ENCODE measurements at places on chromosomes 5 and 9. TPM values are rescaled to one million over a fixed set of nuclear protein-coding genes. Genes with fewer than 3 reads are reported as not detected.
A peak's percentile ranks its signal among the peaks of the same experiment; 100 is the strongest.

DNA sequence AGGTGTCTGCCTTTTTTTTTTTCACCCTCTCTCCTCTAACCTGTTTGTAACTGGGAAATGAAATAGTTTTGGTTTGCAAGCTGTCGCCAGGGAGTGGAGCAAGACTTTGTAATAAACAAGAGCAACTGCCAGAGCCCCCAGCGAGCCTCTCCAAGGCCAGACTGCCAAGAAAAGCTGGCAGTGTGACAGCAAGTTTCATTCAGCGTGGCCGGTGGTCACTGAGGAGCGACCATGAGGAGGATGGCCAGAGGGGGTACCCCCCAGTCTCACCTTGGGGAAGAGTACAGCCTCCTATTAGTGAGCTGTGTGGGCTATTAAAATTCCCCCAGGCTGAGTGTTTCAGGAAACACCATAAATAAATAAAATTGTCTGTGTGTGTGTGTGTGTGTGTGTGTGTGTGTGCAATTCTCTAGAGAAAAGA, 49.9 kb downstream of the ZFAND5 start:
- H3K27me3 ChIP-seq, result no peaks in the 10 kb centered on the region
- no peak overlapping the region for H3K4me3 ChIP-seq
- H3K27ac ChIP-seq, result peak overlapping the region; percentile 51
- peak; percentile 68 for DNase-seq
- peaks cover 17% of the 10 kb centered on the region for H3K4me1 ChIP-seq
- no peaks in the 10 kb centered on the region for H3K36me3 ChIP-seq

SLC6A7 gene
- not detected for total RNA-seq

DNA sequence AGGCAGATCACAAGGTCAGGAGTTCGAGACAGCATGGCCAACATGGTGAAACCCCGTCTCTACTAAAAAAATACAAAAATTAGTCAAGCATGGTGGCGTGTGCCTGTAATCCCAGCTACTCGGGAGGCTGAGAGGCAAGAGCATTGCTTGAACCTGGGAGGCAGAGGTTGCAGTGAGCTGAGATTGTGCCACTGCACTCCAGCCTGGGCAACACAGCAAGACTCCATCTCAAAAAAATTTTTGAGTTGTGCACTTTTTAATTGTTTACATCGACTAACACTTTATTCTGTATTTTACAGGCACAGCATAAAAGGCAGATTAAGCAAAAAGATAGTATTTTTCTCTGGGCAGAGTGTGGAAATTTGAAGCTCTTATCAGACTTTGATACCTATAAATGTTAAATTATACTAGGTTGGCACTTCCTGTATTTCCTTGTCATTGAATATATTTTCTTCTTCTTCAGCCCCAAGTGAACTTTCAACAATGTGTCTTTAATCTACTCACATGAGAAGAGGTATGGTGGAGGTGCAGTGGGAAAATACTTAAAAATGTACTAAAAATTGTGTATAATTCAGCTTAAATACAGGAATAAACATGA, 180.6 kb upstream of the ELL2 start:
- H3K4me1 ChIP-seq, result no peaks in the 10 kb centered on the region
- no peak overlapping the region for H3K27ac ChIP-seq
- H3K4me3 ChIP-seq, result no peak overlapping the region
- DNase-seq, result no peak
- no peaks in the 10 kb centered on the region for H3K36me3 ChIP-seq

ZBTB43 gene
- 40.3 TPM for total RNA-seq

- DNase-seq, result no peak
- H3K4me1 ChIP-seq, result peaks cover 2% of the 10 kb centered on the region
- H3K27ac ChIP-seq, result no peak overlapping the region
- no peaks in the 10 kb centered on the region for H3K27me3 ChIP-seq
- H3K36me3 ChIP-seq, result no peaks in the 10 kb centered on the region
Measured at GRCh38 chr9:106885451-106885850, 22.5 kb downstream of the ZNF462 start.

- no peaks in the 10 kb centered on the region for H3K27me3 ChIP-seq
- H3K36me3 ChIP-seq, result no peaks in the 10 kb centered on the region
- no peak overlapping the region for H3K27ac ChIP-seq
- H3K4me3 ChIP-seq, result no peak overlapping the region
Measured at GRCh38 chr5:137218471-137218870, 280.7 kb downstream of the SPOCK1 start.

- DNase-seq, result no peak
- no peaks in the 10 kb centered on the region for H3K36me3 ChIP-seq
- peaks cover 7% of the 10 kb centered on the region for H3K4me1 ChIP-seq
- no peak overlapping the region for H3K27ac ChIP-seq
- H3K4me3 ChIP-seq, result no peak overlapping the region
Measured at GRCh38 chr9:123164285-123164684, 104.1 kb downstream of the STRBP start.

- H3K36me3 ChIP-seq, result no peaks in the 10 kb centered on the region
- no peaks in the 10 kb centered on the region for H3K4me1 ChIP-seq
- H3K27ac ChIP-seq, result no peak overlapping the region
- no peak for DNase-seq
Measured at GRCh38 chr5:10602031-10602806, 38.3 kb downstream of the ANKRD33B start.

PCDHB13 gene
- total RNA-seq, result 8.6 TPM

- H3K27me3 ChIP-seq, result no peaks in the 10 kb centered on the region
- H3K4me3 ChIP-seq, result no peak overlapping the region
- DNase-seq, result no peak
- H3K4me1 ChIP-seq, result no peaks in the 10 kb centered on the region
- H3K27ac ChIP-seq, result no peak overlapping the region
Measured at GRCh38 chr5:110053824-110054223, 364.1 kb downstream of the MAN2A1 start.

DNA sequence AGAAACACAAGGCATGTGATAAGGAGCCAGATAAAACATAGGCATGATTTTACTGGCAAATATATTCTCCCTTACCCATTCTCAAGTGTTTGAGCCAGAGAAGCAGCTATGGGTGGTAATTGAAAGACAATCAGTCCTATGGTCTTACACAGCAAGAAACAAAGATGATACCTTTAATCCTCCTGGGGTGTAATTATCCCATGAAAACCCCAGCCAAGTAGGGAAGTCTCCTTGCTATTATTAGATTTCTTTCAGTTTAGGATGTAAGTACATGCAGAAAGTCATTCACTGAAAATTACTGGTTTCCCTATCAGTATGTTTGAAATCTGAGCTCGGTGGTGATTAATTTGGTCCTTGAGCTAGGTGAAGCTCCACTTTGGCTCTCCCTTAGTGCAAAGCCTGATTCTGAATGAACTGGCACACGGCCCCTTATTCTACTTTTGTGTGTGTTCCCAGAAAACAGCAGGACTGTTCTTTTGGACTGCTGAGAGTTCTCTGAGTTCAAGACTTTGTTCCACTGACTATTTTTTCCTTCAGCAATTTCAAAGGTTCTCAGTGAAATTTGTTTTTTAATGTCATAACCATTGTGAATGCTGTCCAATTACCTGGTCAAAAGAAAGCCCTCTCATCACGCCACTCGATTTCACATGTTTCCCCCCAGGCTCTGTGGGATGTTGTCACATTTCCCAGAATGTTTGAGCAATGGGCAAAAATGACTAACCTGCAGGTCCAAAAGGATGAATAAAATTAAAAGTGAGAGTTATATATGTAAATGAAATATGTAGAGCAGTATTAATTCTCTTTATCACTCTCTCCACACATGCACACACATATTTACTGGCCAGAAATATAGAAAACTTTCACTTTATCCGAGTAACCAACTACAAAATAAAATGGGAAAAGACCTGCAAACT, 343.0 kb downstream of the RAB3C start:
- no peak for DNase-seq
- no peak overlapping the region for H3K4me3 ChIP-seq
- peaks cover 4% of the 10 kb centered on the region for H3K4me1 ChIP-seq
- no peaks in the 10 kb centered on the region for H3K27me3 ChIP-seq
- no peaks in the 10 kb centered on the region for H3K36me3 ChIP-seq
- H3K27ac ChIP-seq, result no peak overlapping the region

DNA sequence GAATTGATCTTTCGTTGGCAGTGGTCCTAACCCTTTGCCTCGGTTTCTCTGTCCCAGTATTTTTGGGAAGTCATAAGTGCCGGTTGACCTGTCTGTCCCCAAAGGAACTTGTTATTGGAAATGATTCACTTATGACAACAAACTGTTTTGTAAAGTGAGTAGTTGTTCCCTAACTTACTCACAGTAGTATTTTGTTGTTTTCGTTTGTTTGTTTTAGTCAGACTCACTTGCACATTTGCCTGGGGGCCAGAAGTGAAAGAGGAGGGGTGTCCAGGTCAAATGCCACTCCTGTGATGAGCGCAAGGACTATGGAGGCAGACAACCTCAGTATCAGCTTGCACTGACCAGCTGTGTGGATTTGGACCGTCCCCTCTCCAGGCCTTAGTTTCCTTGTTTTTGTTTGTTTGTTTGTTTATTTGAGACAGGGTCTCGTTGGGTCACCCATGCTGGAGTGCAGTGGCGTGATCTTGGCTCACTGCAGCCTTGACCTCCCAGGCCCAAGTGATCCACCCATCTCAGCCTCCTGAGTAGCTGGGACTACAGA, 47.3 kb downstream of the ANKRD55 start:
- no peak overlapping the region for H3K4me3 ChIP-seq
- no peak overlapping the region for H3K27ac ChIP-seq
- H3K27me3 ChIP-seq, result no peaks in the 10 kb centered on the region
- no peaks in the 10 kb centered on the region for H3K36me3 ChIP-seq

DNA sequence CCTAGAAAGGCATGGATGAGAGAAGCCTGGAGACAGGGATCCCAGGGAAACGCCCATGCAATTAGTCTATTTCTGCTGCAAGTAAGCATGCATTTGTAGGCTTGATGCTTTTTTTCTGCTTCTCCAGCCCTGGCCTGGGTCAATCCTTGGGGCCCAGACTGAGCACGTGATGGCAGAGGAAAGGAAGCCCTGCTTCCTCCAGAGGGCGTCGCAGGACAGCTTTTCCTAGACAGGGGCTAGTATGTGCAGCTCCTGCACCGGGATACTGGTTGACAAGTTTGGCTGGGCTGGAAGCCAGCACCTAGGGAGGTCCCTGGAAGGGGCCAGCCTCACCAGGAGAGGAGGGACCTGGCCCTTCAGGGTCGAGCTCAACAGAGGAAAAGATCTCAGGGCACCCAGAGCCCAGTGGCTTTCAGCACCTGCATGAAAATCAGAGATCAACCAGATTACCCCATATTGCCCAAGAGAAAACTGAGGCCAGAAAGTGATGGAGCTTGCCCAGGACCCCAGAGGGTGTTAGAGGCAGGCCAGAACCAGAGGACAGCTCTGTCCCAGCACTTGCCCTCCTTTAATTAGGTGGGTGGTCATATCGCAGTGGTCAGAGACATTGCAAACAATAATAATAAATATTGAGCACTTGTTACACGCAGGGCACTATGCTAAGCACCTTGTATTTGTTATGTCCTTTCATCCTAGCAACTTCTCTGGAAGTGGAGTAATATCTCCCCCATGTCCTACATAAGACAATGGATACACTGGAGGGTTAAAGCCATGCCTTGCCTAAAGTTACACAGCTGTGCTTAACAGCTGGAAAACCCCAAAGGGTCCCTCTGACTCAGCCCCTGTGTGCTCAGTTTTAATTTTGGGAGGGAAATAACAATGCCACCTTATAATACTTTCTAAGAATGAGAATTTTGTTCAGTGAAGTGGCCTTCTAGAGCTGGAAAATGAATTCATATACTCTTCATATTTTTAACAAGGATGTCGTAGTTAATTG, 67.1 kb downstream of the KLF4 start:
- DNase-seq, result peak; percentile 86
- no peaks in the 10 kb centered on the region for H3K27me3 ChIP-seq
- H3K27ac ChIP-seq, result no peak overlapping the region
- no peaks in the 10 kb centered on the region for H3K4me1 ChIP-seq
- no peak overlapping the region for H3K4me3 ChIP-seq

DNA sequence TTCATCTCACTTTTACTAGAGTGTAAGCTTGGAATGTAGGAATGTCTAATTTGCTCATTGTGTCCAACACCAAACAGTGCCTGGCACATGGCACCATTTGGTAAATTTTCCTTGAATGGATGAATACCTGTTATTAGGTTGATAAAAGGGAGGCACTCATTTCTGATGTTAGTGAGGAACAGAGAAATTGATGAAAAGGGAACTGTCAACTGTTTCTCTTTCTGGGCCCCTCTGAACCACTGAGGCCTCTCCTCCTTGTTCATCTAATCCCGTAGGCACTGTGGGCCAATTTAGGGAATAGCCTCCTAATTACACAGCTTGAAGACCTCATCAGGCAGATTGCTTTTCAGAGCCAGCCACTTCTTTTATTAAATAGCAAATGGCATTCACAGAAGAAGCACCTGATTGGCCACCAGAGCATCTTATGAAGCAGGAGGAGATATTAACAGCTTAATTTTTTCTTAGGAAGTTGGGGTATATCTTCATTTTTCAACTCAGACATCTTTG, 22.6 kb downstream of the MRRF start:
- H3K36me3 ChIP-seq, result no peaks in the 10 kb centered on the region
- no peak overlapping the region for H3K27ac ChIP-seq
- H3K4me3 ChIP-seq, result no peak overlapping the region
- H3K4me1 ChIP-seq, result no peaks in the 10 kb centered on the region

HAVCR2 gene
- 3.1 TPM for total RNA-seq

DNA sequence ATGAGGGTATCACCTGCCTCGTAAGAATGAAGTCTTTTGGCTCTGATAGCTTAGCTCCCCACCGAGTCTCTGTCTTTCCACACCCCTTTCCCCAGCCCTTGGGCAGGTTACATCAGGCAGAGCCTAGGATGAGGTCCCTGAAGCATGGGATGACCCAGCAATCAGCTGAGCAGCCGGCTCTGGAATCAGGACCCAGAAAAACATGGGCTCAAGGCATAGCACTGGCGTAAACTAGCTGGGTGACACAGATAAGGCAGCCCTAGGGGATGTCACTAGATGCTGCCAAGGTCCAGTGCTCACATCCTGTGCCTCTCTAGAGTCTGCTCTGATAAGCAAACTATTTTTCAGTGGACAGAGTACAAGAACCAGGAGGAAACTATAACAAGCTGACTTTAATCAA, 26.6 kb downstream of the IDNK start:
- no peaks in the 10 kb centered on the region for H3K36me3 ChIP-seq
- no peak overlapping the region for H3K4me3 ChIP-seq
- no peaks in the 10 kb centered on the region for H3K4me1 ChIP-seq
- no peaks in the 10 kb centered on the region for H3K27me3 ChIP-seq
- no peak overlapping the region for H3K27ac ChIP-seq

DNA sequence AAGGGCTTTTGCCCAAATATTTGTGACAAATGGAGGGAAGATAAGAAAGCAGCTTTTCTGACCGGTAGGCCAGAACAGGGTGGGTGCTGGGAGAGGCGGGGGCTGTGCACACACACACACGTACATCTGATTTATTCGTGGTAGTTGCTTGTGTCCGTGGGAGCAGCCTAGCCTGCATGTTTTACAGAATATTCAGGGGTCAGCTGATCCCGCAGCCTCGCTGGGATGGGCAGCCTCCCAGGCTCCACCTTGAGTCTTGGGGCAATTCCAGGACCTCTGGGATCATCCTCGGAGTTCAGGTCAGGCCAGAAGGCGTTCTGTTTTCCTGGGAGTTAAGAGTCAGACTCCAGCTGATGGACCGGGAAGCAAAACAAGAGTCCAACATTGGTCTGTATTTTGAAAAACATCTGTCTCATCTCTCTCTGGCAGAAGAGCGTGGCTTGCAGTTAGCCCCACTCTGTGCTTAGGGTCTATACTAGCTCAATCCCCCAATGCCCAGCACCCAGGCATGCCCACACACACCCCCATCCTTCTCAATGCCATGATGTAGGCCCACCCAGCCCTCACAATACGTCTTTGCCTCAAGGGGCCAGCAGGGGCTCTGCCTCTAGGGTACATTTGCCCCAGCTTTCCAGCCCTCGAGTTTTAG, 210.6 kb downstream of the GOLPH3 start:
- H3K36me3 ChIP-seq, result no peaks in the 10 kb centered on the region
- DNase-seq, result peak; percentile 40
- H3K4me3 ChIP-seq, result no peak overlapping the region
- H3K27ac ChIP-seq, result peak overlapping the region; percentile 74
- H3K27me3 ChIP-seq, result no peaks in the 10 kb centered on the region

All from testis (tissue), 5 donors.